Activated naive CD4-positive, alpha-beta T cell treated with anti-CD3 and anti-CD28 coated beads, Interleukin-2, amount 10 ng/mL, durations not matched to agents 5 hours and 36 hours (primary cell): ENCODE measurements at places on chromosomes 4 and X. TPM values are rescaled to one million over a fixed set of nuclear protein-coding genes. Genes with fewer than 3 reads are reported as not detected.

The TRAM1L1 gene
- total RNA-seq: not detected

The RHOXF2B gene
- not detected for total RNA-seq

The BMX gene
- total RNA-seq: not detected

The SLC10A4 gene
- total RNA-seq: not detected

The MAGEB2 gene
- total RNA-seq: not detected

The TKTL1 gene
- total RNA-seq: 3.0 TPM

The AMELX gene
- not detected for total RNA-seq

The NXF2B gene
- not detected for total RNA-seq

The HTRA3 gene
- total RNA-seq: not detected

The HHIP gene
- total RNA-seq: not detected

The CLCN4 gene
- not detected for total RNA-seq

The JADE3 gene
- 0.71 TPM for total RNA-seq

The GLOD5 gene
- total RNA-seq: not detected

The SUPT20HL1 gene
- not detected for total RNA-seq

The PCDH11X gene
- total RNA-seq: not detected

The MCF2 gene
- total RNA-seq: 0.12 TPM

The NEIL3 gene
- 27.4 TPM for total RNA-seq

The OFD1 gene
- 53.0 TPM for total RNA-seq

The TMEM154 gene
- total RNA-seq: 32.2 TPM

The LDOC1 gene
- 10.9 TPM for total RNA-seq
